ENCODE measurements at places on chromosomes 3 and 15.
A peak's percentile ranks its signal among the peaks of the same experiment; 100 is the strongest.

- no peak for DNase-seq
These were observed 404.9 kb downstream of the SQOR start for GRCh38 chr15:46039703-46040102.

GRCh38 chr15:45871121-45871855 is 236.5 kb downstream of the SQOR start:
- peak; percentile 42 for DNase-seq

- DNase-seq, result no peak
These were observed 495.9 kb upstream of the NAALADL2 start for GRCh38 chr3:174363256-174363655.

DNA sequence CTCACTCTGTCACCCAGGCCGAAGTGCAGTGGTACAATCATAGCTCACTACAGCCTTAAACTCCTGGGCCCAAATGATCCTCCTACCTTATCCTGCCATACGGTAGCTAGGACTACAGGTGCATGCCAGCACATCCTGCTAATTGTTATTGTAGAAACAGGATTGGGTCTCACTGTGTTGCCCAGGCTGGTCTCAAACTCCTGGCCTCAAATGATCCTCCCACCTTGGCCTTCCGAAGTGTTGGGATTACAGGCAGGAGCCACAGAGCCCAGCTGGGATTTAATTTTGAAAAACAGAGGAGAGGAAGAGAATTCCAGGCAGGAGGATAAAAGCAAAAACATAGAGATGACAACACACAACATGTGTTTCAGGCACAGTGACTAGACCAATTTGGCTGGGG is 40.5 kb downstream of the SFMBT1 start:
- no peak for DNase-seq

DNA sequence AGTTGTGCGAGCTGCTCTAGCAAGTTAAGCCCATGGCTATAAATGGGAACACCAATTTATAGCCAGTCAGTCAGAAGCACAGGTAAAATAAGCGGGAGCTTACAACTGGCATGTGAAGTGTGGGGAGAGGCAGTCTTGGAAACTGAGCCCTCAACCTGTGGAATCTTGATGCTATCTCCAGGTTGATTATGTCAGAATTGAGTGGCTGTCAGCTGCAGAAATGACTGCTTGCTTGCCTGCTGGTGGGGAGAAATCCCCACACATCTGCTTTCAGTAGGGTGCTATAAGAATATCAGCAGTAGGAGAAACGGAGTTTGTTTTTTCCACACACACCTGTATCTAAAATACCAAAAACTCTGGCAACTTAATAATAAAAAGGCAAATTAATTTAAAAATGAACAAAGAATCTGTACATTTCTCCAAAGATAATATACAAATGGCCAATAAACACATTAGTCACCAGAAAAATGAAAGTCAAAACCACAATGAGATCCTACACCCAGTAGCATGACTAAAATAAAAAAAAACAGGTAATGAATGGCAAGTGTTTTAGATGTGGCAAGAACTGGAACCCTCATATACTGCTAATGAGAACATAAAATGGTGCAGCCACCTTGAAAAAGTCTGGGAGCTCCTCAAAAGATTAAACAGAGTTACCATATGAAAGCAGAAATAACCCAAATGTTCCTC is 26.0 kb upstream of the MAP4 start:
- peak; percentile 20 for DNase-seq

DNA sequence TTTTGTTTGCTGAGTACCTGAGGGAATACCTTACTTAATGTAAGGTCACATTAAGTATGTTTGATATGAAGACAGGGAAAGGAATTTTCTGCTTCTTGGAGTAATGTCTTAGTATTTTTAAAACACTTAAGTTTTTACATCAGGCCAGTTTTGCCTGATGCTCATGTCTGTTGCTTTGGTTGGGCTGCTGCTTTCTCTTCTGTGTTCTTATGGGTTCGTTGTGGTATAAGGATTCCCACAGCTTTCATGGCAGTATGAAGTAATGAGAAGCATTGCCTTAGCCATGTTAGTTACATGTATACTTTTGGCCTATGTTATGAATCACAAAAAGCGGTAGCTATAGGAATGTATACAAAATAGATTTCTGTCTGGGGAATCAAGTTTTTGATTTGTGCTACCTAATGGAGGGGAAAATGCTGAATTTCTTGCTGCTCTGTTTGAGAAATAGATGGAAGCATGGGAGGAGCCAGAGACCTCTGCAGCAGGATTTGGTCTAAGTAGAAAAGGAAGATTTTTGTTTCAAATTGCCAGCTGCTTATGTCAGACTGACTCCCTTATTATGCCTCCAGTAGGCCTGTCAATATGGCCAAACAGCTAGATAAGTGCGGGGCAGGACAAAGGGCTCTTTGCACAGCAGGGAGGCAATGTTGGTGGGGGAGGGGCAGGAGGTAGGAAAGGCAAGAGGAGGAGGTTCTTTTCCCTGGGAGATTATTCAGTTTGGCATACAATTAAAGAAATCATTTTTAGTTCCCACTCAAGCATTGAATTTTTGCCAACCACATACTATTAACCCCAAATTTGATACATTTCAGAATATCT is 5.2 kb downstream of the SETD5 start:
- DNase-seq, result peak; percentile 87

DNA sequence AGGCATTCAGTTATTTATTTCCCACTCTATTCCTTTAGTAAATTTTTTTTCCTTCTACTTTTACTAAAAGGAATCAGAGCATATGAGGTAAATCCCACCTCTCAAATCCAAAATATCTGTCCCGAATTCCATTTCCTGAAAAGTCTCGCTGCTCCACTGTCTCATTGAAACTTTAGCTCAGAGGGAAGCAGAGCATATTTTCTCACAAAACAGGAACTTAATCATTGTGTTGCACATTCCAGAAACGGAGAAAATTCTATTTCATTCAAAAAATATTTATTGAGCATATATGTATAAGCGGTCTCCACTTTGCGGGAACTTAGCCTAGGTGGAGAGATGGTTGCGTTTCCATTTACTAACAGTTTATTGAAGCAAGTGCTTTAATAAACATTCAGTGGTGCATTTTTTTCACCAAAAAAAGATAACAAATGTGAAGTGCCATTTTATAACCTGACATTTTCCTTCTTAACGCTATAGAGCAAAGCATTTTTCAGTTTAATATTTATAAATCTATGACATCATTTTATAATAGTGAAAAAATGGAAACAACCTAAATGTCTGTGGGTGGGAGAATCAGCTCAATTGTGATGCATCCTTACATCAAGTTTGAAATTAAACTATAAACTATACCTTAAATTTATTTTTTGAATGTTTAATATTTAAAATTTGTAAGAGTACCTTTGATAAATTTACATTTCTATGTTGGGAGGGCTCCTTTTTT is 67.2 kb upstream of the CSTA start:
- no peak for DNase-seq

DNA sequence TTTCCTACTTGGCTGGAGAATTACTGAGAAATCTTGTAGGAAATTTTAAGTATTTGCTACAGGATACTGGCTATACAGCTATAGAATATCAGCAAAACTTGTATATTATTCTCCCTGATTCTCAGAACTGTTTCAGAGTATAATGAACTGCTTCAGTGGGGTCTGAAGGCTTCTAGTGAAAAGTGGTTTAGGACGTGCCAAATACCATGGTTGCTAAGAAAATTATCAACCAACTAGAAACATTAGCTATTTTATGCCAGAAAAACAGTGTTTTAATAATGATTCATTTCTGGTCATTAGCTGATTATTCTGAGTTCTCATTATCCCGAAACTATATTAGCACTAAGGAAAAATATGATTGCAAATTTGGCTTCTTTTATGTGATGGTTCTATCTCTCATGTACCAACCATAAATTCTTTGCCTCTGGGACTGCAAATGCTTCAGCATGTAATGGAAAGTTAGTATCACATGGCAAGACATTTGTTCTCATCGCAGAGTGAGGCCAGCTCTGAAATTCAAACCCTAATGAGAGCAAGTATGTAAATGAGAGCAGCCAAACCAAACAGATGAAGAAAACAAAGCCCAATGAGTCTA is 11.0 kb upstream of the TSC22D2 start:
- no peak for DNase-seq

DNA sequence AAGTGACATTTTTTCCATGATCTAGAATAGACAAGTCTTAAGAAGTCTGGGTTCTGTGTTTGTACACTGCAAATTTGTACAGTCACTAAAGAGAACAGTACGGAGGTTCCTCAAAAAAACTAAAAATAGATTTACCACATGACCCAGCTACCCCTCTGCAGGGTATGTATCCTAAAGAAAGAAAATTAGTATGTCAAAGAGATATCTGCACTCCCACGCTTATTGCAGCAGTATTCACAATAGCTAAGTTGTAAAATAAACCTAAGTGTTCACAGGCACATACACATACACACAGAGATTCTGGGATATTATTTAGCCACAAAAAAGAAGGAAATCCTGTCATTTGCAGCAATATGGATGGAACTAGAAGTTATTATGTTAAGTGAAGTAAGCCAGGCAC is 120.4 kb downstream of the ZIC1 start:
- no peak for DNase-seq

DNA sequence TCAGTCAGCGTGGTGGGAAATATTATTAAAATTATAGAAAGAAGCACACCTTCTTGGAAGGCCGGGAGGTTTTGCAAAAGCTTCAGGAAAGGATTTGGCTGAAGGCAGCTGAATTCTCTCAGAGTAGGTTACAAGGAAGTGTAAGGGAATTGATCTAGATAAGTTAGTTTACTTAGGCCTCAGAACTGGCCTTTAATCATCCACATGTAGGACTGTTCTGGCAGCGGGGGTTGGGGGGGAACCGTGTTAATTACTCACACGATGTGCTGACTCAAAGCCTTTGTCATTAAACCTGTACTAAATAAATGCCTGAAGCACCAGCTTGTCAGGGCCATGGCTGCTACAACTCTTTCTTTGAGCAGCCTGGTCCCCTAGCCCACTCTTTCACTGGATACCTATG is 12.8 kb downstream of the ASB14 start:
- no peak for DNase-seq

GRCh38 chr3:188296761-188297612 is 143.0 kb downstream of the LPP start:
- DNase-seq, result no peak

GRCh38 chr3:37862219-37862902 is 681 bp downstream of the CTDSPL start:
- DNase-seq, result peak; percentile 31

GRCh38 chr3:175346573-175347356 is 487.6 kb downstream of the NAALADL2 start:
- DNase-seq, result no peak

GRCh38 chr15:72285927-72286516 is 13.7 kb upstream of the PARP6 start:
- DNase-seq, result peak; percentile 60

- no peak for DNase-seq
These were observed 122.5 kb upstream of the SPRED1 start for GRCh38 chr15:38130205-38130567.

DNA sequence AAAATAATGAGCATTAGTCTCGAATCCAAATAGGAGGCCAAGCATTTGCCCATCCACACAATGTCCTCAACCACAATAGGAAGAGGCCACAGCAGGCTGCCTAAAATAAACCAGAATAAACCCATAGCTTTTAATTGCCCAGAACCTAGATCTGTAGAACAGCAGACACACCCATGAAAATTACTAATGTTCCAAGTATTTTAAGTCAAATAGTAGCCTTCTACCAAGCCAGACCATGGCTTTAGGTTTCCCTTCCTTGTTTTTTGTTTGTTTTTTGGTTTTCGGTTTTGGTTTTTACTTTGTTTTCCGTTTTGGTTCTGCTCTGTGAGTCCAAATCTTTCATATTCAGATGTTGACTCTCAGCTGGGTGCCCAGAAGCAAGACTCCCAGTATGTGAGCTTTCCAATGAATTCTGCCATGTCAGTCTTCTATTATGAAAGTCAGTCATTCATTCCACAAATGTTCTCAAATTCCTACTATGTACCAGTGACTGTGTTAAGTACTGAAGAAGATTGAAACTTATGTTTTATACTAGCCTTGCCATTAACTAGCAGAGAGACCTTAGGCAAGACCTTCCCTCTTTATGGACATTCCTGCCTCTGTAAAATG is 57.8 kb upstream of the BOC start:
- no peak for DNase-seq

GRCh38 chr3:29319262-29319661 is 38.4 kb downstream of the RBMS3 start:
- no peak for DNase-seq

GRCh38 chr3:48429317-48429959 is 448 bp downstream of the PLXNB1 start:
- peak; percentile 58 for DNase-seq

DNA sequence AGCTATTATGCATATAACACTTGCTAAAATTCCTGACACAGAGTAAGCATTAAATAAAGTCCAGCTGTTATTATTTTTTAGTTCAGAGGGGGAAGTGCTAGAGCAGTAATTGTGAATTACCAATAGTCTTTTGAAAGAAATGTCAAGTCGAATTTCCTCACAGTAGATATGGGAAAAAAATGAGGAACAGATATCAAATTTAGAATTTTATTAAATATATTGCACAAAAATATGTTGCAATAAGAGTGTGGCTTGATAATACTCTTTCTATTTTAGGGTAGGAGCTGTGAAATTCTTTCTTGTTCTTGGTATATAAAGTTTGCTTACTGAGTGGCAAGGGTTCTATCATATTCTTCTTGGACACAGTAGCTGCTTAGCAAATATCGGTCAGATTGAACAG is 181.3 kb downstream of the NFKBIZ start:
- no peak for DNase-seq

- no peak for DNase-seq
These were observed 469.6 kb upstream of the PPP2R3A start for GRCh38 chr3:135495891-135496290.

- DNase-seq, result no peak
These were observed 104.5 kb upstream of the SATB1 start for GRCh38 chr3:18529631-18530030.

DNA sequence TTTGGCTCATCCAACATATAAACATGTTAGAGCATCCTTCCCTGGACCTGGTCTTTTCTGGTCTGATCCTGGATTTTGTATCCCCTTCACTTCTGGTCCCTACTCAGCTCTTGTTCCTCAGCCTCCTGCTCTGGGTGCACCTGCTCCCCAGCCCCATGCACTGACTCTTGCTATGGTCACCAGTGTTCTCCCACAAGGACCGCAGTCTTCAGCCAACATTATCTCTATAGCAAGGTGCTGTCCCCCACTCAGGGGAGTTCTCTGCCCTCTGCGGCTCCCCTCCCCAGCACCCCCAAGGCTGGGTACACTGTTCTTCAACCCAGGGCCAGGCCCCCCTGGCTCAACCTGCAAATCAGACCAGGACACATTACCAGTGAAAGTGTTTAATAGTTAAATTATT is 80.2 kb downstream of the SEC22A start:
- no peak for DNase-seq

GRCh38 chr3:127312818-127313217 is 25.0 kb upstream of the PRR20G start:
- DNase-seq, result no peak

DNA sequence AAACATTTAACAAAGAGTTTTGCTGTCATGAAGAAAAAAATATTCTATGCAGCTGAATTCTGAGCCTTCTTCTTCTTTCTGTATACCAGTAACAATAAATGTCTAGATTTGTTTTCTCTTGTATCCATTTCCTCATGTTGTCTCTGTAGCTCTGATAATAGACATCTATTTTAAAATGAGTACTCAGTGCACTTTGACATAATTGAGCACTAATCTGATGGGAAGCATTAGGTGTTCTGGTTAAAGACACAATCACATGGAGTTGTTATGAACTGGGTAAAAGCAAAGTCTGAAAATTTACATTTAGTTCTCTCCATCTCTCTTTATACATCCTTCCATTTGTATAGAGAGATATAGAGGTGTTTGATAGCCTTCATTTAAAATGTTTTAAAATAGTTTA is 230.0 kb downstream of the BCHE start:
- DNase-seq, result no peak

- no peak for DNase-seq
These were observed 68.6 kb upstream of the ONECUT1 start for GRCh38 chr15:52858782-52859176.

- no peak for DNase-seq
These were observed 502.4 kb downstream of the LPP start for GRCh38 chr3:188656196-188656982.

Data from ELF-1 (cell line).